ENCODE measurements at places on chromosomes 4 and X.

DNA sequence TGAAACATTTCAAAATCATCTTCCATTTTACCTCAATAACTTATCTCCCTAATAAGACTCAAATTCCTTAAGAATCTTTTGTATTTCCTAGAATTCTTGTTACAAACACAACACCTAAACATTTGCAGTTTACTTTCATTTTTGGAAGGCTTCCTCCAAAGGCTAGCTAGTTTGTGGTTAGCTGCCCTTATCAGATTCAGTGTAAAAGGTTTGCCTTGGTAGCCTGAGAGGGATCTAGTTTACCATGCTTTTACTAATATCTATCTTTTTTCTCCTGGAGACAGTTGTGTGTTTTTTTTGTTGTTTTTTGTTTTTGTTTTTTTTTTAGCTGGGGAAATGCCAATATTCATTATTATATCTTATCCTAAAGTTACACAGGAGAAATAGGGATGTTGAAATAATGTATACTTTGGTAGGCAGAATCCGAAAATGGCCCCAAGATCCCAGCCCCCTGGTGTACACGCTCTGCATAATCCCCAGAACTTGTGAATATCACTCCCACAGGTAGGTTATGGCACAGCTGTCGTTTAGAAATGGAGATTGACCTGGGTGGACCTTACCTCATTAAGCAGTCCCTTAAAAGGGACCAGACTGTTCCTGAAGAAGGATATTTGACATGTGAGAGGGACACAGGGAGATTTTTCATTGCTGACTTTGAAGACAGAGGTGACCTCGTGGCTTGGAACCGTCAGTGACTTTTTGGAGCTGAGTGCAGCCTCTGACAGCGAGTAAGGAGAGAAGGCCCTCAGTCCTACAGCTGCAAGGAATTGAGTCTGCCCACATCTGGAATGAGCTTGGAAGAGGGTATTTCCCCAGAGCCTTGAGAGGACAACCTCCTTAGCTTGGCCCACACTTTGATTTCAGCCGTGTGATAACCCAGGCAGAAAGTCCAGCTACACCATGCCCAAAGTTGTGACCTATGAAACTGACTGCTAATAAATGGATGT is 33.4 kb downstream of the SEPTIN11 start:
- no peak for DNase-seq

DNA sequence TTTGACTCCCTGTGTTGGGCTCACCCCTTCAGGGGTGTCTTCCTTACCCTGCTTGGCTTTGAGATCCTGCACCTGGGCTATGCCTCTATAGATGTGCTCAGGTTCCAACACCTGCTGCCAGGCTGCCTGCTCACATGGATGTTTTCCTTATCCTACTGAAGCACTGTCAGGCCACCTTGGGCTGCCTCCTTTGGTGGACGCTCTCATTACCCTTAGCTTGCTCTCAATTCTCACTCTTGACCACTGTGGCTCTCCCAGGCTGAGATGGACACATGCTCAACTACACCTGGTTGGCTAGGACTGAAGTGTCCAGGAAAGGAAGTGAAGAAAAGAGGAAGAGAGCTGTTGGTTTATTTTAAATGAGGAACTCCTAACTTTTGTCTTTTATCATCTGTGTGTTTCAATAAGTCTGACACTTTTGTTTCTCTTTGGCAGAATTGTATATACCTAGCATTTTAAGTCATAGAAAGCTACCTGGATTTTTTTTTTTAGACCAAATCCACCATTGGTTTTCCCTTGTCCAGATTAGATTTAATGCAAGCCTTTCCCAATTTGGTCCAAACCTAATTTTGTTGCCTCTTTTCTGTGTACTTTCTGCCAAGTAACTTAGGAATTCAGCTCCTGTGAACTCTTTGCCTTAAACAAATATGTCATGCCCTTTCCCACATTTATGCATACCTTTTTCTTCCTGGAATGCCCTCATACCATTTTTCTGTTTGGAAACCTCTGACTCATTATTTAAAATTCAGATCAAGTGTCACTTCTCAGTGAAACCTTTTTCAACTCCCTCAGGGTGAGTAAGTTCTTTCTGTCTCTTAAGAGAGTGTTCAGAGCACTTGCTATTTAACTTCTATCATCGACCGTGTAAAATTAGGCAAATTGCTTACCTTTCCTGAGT is 175.8 kb downstream of the GC start:
- no peak for DNase-seq

GRCh38 chr4:126533146-126533805 is 1099.5 kb upstream of the INTU start:
- no peak for DNase-seq

- DNase-seq: no peak
Observed at GRCh38 chrX:91080822-91081221, 353.8 kb upstream of the PABPC5 start.

DNA sequence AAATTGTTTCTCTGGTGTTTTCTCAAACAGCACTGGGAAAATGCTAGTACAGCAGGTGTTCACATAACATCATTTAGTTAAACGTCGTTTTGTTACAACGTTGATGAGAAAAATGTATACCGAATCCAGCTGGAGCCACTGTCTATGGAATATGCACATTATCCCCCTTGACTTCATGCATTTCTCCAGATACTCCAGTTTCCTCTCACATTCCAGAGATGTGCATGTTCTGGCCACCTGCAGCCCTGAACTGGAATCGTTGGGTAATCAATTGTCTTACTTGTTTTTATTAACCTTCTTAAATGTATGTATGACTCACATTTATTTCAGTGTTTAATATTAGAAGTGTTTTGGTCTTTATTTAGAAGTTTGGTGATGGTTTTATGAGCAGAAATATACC is 18.4 kb upstream of the ODAM start:
- no peak for DNase-seq

- DNase-seq: no peak
Observed at GRCh38 chrX:48533165-48533564, 6.3 kb upstream of the TBC1D25 start.

Measured in stimulated activated CD8-positive, alpha-beta memory T cell treated with anti-CD3 and anti-CD28 coated beads, Interleukin-7, amount 100 ng/mL, for 1 hour (primary cell).